ENCODE measurements at places on chromosomes 2 and 18. TPM values are rescaled to one million over a fixed set of nuclear protein-coding genes. Genes with fewer than 3 reads are reported as not detected.
A peak's percentile ranks its signal among the peaks of the same experiment; 100 is the strongest.

The PSTPIP2 gene
- 6.8 TPM for total RNA-seq

DNA sequence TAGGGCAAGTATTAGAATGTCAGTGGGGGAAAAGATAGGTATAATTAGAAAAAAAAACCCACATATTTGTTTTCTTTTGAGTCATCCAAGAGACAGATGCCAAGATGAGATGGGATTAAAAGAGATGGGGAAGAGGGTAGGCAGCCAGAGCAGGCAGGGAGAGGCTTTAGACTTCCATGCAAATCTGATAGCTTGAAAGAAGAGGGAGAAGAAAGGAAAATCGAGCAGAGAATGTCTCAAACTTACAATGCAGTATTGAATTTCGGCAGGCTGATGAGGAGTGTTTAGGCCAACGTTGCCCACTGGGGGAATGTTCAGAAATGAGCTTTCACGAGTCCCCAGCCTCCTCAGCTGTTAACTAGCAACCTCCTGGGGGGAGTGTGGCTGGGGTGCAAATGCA is 91.3 kb downstream of the SPATS2L start:
- H3K4me3 ChIP-seq = no peak overlapping the region
- peaks cover 21% of the 10 kb centered on the region for H3K4me1 ChIP-seq
- H3K36me3 ChIP-seq = no peaks in the 10 kb centered on the region
- DNase-seq = no peak
- H3K27ac ChIP-seq = peak overlapping the region; percentile 51
- no peaks in the 10 kb centered on the region for H3K27me3 ChIP-seq

The TMEM178A gene
- total RNA-seq = 0.29 TPM

The LBX2 gene
- total RNA-seq = 5.4 TPM

DNA sequence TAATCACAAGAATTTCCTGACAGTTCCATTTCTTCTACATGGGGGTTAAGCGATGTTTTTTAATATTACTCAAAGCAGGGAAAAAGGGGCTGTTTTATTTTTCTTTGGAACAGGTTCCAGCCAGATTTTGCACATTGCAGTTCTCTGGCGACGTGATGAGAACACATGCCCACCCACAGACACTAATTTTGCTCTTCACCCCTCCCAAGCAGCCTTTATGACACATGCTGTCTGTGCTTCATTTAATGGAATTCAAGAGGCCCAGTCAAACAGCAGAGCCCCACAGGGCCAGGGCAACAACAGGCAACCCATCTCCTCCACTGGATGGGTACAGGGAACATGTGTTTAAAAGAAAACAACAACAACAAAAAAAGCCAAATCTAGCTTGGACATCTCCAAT is 70.8 kb downstream of the SPRED2 start:
- peak; percentile 51 for DNase-seq
- H3K4me1 ChIP-seq = peaks cover 58% of the 10 kb centered on the region
- peak overlapping the region; percentile 90 for H3K27ac ChIP-seq

DNA sequence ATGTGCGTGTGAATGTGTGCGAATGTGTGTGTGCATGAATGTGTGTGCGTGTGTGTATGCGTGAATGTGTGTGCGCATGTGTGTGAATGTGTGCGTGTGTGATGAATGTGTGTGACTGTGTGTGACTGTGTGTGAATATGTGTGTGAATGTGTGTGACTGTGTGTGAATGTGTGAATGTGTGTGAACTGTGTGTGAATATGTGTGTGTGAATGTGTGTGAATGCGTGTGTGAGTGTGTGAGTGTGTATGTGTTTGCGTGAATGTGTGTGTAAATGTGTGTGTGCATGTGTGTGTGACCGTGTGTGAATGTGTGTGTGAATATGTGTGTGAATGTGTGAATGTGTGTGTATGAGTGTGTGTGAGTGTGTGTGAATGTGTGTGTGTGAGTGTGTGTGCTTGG is 1103.8 kb downstream of the TSN start:
- no peaks in the 10 kb centered on the region for H3K4me1 ChIP-seq
- no peaks in the 10 kb centered on the region for H3K36me3 ChIP-seq
- no peak for DNase-seq

- H3K36me3 ChIP-seq = no peaks in the 10 kb centered on the region
- DNase-seq = peak; percentile 66
- H3K27me3 ChIP-seq = peaks cover 16% of the 10 kb centered on the region
- H3K4me1 ChIP-seq = peaks cover 3% of the 10 kb centered on the region
- H3K27ac ChIP-seq = no peak overlapping the region
These were observed 105.2 kb upstream of the OTOS start for GRCh38 chr2:240245706-240246105.

The TWSG1 gene
- 88.7 TPM for total RNA-seq

DNA sequence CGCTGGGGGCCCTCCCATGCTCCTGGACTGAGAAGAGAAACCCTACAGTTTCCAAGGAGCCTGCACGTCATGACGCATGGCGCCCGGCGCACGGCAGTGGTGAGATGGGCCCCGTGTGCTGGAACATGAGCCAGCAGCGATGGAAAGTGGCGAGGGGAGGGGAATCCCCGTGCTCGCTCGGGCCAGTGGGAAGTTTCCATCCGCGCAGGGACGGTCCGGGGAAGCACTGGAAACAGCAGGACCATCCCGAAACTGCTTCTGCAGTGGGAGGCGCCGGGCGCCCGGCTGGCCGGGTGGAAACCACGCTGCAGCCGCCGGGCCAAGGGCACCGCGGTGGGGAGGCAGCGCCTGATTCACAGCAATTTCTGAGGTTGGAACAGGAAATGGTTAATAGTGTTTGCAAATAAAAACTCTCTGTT is 4.9 kb upstream of the PDCD1 start:
- H3K4me3 ChIP-seq = peak overlapping the region; percentile 54
- H3K36me3 ChIP-seq = no peaks in the 10 kb centered on the region
- H3K27ac ChIP-seq = no peak overlapping the region
- DNase-seq = peak; percentile 95

GRCh38 chr18:42801706-42802105 is 313.8 kb downstream of the RIT2 start:
- no peaks in the 10 kb centered on the region for H3K4me1 ChIP-seq
- H3K27ac ChIP-seq = no peak overlapping the region
- DNase-seq = no peak

DNA sequence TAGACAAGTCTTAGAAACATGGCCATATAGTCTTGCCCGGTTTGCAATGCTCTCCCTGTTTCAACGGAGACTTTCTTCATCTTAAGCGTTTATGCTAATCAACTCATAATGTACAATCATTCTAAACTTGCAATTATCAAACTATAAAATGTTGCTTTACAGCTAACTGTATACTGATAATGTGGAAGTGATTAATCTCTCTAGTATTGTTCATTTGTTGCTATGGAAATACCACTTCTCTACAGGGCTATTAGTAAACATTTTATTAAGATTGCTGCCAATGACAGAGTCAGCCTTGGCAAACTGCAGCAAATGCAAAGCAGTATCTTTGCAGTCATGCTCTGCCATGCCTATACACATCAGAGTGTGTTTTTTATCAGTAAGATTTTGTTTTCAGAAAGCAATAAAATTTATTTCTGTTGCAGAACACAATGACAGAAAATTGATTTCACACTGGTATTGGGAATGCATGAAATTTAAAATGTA is 1201.8 kb upstream of the CDH2 start:
- H3K27me3 ChIP-seq = no peaks in the 10 kb centered on the region
- H3K4me1 ChIP-seq = no peaks in the 10 kb centered on the region
- no peak overlapping the region for H3K4me3 ChIP-seq
- DNase-seq = no peak

DNA sequence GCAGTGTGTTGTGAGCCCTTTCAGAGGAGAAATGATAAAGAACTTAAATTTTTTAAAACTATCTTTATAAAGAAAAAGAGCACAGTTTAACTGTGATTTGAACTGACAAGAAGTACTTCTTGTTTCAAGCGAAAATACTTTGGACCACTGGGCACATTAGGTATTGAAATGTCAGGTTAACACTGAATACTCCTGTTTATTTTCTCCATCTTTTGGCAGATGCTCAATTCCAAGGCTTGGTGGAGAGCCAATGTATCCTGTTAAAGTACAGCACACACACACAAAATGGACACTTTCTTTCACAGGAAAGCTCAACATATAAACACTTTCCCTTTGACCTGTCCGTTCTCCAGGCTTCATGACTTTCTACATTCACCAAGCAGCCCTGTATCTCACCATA is 32.6 kb upstream of the SP3 start:
- peaks cover 13% of the 10 kb centered on the region for H3K27me3 ChIP-seq
- H3K4me1 ChIP-seq = no peaks in the 10 kb centered on the region

The LIMS2 gene
- total RNA-seq = 14.8 TPM

GRCh38 chr2:240172071-240172895 is 31.8 kb upstream of the OTOS start:
- no peak overlapping the region for H3K27ac ChIP-seq
- peaks cover 34% of the 10 kb centered on the region for H3K27me3 ChIP-seq
- H3K4me3 ChIP-seq = no peak overlapping the region
- H3K4me1 ChIP-seq = no peaks in the 10 kb centered on the region
- no peaks in the 10 kb centered on the region for H3K36me3 ChIP-seq

The ELAC1 gene
- total RNA-seq = 6.5 TPM

- peak overlapping the region; percentile 98 for H3K4me3 ChIP-seq
- H3K27ac ChIP-seq = peak overlapping the region; percentile 86
- peak; percentile 55 for DNase-seq
- H3K27me3 ChIP-seq = no peaks in the 10 kb centered on the region
These were observed 787 bp upstream of the ADGRF3 start for GRCh38 chr2:26347286-26347865.

The STON1 gene
- 15.6 TPM for total RNA-seq

The ZNF142 gene
- 16.8 TPM for total RNA-seq

The CCBE1 gene
- total RNA-seq = 53.0 TPM

GRCh38 chr18:68263481-68263880 is 451.4 kb downstream of the TMX3 start:
- peak overlapping the region; percentile 45 for H3K4me3 ChIP-seq
- DNase-seq = no peak
- H3K27me3 ChIP-seq = no peaks in the 10 kb centered on the region
- no peaks in the 10 kb centered on the region for H3K36me3 ChIP-seq
- H3K4me1 ChIP-seq = peaks cover 20% of the 10 kb centered on the region

The SEPTIN10 gene
- total RNA-seq = 101 TPM

- no peak overlapping the region for H3K4me3 ChIP-seq
- no peaks in the 10 kb centered on the region for H3K27me3 ChIP-seq
- DNase-seq = peak; percentile 56
- peaks cover 16% of the 10 kb centered on the region for H3K4me1 ChIP-seq
These were observed 126.4 kb downstream of the TXNL1 start for GRCh38 chr18:56511996-56512395.

The RFX8 gene
- total RNA-seq = 7.6 TPM

GRCh38 chr18:25176518-25177042 is 175.4 kb downstream of the ZNF521 start:
- no peak for DNase-seq
- H3K4me1 ChIP-seq = no peaks in the 10 kb centered on the region
- no peak overlapping the region for H3K27ac ChIP-seq
- H3K36me3 ChIP-seq = no peaks in the 10 kb centered on the region

DNA sequence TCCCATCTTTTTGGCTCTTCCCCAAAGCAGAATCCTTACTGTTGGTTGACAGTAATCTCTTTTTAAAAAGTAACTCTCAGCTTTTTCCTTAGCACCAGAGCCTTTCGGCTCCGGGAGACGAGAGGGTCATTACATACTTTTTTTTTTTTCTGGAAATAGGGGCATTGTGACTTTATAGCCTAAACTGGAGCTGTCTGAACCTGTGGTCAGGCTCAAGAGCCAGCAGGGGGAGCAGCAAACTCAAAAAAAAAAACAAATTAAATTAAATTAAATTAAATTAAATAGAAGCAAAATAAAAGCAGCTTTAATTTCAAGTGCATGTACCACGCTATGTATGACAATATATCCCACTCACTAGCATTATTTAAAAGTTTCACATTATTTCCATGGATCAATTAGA is 156.6 kb downstream of the DTNA start:
- no peaks in the 10 kb centered on the region for H3K4me1 ChIP-seq
- no peak overlapping the region for H3K4me3 ChIP-seq
- H3K36me3 ChIP-seq = no peaks in the 10 kb centered on the region
- no peaks in the 10 kb centered on the region for H3K27me3 ChIP-seq

DNA sequence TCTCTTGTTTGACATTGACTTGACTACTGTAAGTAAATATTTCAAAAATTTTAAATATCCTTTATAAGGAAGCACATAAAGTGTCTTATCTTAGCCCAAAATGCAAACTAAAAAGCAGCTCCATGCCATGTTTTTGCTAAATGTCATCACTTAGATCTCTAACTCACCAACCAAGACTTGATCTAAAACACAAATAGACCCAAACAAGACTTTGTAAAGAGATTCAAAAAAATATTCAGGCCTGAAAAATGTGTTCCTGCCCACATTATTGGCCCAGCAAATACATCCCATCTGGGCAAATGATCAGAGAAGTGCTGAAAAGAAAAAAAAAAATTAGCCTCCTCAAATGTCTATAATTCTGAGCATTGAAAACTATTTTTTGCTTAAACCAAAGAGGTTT is 187.6 kb downstream of the MREG start:
- H3K27me3 ChIP-seq = no peaks in the 10 kb centered on the region
- H3K4me3 ChIP-seq = no peak overlapping the region
- peaks cover 32% of the 10 kb centered on the region for H3K4me1 ChIP-seq
- DNase-seq = peak; percentile 71
- no peaks in the 10 kb centered on the region for H3K36me3 ChIP-seq

DNA sequence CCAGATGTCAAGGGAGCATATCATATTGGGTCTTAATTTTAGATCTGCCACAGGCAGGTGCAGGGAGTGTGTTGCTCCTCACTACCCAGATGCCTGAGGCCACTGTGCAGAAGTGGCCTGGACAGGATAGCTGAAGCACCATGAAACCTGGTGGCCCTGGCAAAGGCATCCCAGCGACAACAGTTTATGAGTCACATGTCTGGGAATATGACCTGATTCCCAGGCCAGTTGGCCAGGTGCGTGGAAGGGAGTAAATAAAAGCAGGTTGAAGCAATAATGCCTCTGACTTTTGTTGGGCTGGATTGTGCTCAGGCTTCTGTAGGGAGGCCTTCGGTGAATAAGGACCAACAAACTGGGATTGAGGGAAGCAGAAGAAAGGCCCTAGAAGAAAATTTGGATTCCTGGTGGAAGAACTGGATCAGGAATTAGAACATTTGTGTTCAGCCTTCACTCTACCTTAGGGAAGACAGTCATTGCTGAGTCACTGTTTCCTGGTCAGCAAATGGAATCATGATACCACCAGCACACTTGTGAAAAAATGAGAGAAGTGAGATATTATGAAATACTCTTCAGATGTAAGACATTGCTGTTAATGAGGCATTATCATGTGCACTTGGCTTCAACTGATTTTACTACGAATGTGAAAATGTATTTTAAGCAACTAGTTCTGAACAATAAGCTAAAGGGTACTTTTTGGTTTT is 78.4 kb upstream of the ZNF516 start:
- H3K36me3 ChIP-seq = no peaks in the 10 kb centered on the region
- no peak overlapping the region for H3K27ac ChIP-seq

The MAP4K4 gene
- total RNA-seq = 231 TPM

DNA sequence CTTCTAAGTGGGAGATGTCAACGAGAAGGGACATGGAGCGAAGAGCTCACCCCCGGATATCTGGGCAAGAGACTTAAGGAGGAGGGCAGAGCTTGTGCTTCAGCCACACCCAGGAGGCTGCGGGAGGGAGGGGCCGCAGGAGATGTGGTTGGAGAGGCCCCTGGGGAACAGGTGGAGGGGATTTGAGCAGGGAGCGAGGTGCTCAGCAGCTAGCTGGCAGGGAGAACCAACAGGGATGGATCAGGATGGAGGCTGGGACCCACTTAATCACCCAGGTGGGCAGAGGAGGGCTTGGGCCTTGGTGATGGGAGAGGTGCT is 78.3 kb downstream of the MBP start:
- no peak for DNase-seq
- no peaks in the 10 kb centered on the region for H3K36me3 ChIP-seq
- H3K27me3 ChIP-seq = no peaks in the 10 kb centered on the region
- H3K4me1 ChIP-seq = peaks cover 12% of the 10 kb centered on the region

GRCh38 chr2:186862869-186863709 is 14.1 kb upstream of the ZSWIM2 start:
- DNase-seq = peak; percentile 25
- H3K36me3 ChIP-seq = no peaks in the 10 kb centered on the region
